ENCODE measurements at places on chromosomes 1 and 21.

GRCh38 chr1:25675729-25676476 is 59.3 kb downstream of the MAN1C1 start:
- peak; percentile 63 for DNase-seq

- no peak for DNase-seq
Observed at GRCh38 chr21:25176637-25177412, 430.5 kb downstream of the MRPL39 start.

DNA sequence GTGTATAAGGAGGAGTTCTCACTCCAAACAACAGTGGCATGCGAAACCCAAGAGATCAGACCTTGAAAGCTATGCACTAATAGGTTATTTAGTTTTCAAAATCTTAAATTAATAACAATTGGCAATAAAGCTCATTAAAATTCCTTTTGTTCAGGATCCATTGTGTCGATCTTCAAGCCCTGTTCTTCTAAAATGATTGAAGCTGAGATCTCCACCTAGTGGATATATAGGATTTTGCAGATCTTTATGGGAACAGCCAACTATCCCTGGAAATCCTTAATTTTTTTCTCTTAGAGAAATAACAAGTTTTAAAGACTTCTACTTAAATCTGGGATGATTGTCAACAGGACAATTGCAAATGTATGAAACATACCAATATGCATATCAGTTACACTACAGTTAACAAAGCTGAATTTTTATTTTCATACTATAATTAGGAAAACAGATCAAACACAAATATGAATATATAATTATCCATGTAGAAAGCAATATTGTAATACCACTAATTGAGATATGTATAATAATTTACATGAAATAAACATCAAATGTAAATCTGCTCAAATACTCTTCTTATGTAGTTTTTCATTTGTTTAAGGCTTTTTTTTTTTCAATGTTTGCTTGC is 43.3 kb downstream of the LRRC53 start:
- no peak for DNase-seq

- DNase-seq = no peak
Observed at GRCh38 chr21:45372732-45373355, 32.1 kb upstream of the COL18A1 start.

GRCh38 chr1:245085508-245086095 is 69.2 kb upstream of the KIF26B start:
- no peak for DNase-seq

GRCh38 chr1:216210081-216210480 is 213.2 kb downstream of the USH2A start:
- no peak for DNase-seq

- DNase-seq = no peak
Observed at GRCh38 chr1:201636097-201636496, 97.2 kb downstream of the NAV1 start.

GRCh38 chr1:32406629-32407111 is 12.4 kb upstream of the BSDC1 start:
- DNase-seq = no peak

- DNase-seq = no peak
Observed at GRCh38 chr1:228207381-228207810, 448 bp upstream of the OBSCN start.

- DNase-seq = no peak
Observed at GRCh38 chr1:212062832-212063438, 27.4 kb downstream of the DTL start.

GRCh38 chr1:239718997-239719628 is 332.7 kb downstream of the CHRM3 start:
- peak; percentile 14 for DNase-seq

DNA sequence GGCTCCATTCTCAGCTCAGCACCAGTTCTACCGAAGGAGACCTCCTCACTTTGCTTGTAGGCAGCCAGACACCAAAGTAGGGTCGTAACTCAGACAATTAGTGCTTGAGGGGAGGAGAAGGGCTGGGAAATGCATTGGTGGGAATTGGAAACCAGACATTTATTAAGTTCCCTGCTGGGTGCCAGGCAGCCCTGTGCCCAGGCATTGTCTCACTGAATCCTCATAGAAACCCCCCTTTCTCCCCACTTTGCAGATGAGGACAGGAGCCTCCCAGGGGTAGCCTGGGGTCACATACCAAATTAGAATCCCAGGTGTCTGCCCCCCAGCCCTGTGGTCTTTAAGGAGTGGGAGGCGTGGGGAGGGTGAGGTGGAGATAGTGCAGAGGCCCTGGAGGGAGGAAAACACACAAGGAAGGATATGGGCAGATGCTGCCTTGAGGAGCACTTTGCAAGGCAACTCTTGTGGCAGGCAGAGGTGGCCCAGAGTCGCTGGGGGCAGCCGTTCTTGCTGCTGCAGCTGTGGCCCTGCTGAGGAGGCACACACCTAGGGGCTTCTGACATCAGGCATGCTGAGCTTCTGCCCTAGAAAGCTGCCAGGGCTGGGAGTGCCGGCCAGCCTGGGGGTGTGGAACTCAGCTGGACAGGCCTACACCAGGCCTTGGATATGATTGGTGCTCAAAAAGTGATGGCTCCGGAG is 29.4 kb downstream of the CDK18 start:
- no peak for DNase-seq

GRCh38 chr1:221478050-221478949 is 263.6 kb downstream of the DUSP10 start:
- peak; percentile 31 for DNase-seq

- DNase-seq = no peak
Observed at GRCh38 chr1:114353262-114353661, 157.7 kb downstream of the TRIM33 start.

DNA sequence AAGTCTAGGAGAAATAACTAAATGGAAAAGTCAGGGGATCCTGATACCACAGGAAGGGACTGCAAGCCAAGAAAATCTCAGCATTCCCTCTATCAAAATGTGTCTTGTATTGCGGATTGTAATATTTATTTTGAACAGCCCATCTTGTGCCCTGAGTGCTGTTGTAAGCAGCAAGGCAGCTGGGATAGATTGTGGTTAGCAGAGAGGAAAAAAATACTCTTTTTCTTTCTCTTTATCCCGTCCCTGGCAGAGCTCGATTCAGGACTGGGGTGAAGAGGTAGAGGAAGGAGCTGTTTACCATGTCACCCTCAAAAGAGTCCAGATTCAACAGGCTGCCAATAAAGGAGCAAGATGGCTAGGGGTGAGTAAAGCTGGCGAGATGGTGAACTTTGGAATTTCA is 1.2 kb downstream of the RGL1 start:
- no peak for DNase-seq

DNA sequence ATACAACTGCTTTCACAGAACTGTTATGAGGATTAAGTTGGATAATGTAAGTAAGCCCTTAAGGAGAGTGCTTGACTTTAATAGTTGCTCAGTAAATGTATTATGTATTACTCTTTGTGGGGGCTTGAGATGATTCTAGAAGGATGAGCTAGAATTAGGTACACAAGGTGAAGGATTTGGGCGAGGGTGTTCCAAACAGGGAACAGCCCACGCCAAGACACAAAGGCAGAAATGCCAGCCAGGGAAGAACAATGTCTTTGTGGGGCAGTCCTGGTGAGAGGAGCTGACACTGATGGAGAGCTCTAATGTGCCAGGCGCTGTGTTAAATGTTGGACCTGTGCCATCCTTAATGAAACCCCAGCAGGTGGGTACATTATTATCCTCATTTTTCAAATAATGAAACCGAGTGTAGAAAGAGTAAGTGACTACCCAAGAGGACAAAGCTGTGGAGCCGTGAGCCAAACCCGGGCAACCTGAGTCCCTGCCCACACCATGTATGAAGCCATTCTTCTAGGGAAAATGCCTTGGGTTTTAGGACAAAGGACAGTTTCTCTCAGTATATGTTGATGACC is 362.4 kb downstream of the HHAT start:
- no peak for DNase-seq

GRCh38 chr1:160814856-160815255 is 18.9 kb downstream of the LY9 start:
- no peak for DNase-seq

DNA sequence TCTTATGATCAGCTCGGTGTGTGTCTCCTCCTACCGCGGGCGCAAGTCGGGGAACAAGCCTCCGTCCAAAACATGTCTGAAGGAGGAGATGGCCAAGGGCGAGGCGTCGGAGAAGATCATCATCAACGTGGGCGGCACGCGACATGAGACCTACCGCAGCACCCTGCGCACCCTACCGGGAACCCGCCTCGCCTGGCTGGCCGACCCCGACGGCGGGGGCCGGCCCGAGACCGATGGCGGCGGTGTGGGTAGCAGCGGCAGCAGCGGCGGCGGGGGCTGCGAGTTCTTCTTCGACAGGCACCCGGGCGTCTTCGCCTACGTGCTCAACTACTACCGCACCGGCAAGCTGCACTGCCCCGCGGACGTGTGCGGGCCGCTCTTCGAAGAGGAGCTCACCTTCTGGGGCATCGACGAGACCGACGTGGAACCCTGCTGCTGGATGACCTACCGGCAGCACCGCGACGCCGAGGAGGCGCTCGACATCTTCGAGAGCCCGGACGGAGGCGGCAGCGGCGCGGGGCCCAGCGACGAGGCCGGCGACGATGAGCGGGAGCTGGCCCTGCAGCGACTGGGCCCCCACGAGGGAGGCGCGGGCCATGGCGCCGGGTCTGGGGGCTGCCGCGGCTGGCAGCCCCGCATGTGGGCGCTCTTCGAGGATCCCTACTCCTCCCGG is 1.5 kb downstream of the KCNC4 start:
- peak; percentile 31 for DNase-seq

DNA sequence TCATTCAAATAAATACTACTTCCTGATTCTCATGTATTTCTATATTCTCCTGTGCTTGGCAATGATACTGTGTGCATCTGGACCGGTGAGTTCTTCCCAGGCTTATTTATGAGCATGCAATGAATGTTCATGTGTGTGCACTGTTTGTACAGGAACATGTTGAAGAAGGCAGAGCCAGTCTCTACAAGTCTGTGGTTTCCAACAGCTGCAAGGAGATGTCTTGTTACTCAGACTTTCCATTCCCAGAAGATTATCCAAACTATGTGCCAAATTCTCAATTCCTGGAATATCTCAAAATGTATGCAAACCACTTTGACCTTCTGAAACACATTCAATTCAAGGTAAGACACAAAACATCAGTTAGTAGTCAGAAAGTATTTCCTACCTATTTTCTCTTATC is 19.1 kb downstream of the FMO1 start:
- no peak for DNase-seq

- no peak for DNase-seq
Observed at GRCh38 chr1:210525716-210526454, 197.2 kb downstream of the HHAT start.

GRCh38 chr1:245770156-245770555 is 615.4 kb downstream of the KIF26B start:
- DNase-seq = no peak

DNA sequence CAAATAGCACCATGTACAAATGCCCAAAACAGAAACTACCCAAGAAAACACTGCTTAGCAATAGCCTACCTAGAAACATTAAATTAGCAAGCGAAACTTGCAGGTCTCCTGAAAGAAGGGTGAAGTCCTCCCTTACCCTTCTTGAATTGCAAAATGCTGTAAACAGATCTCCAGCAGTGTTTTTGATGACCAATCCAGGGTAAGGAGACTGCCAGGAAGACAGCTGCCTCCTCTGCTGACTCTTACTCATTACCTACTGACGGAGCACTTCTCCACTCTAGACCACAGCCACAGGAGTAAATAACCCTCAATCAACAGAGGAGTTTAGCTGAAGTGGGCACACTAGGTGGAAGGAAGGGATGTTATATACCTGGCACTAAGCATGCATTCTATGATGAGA is 32.2 kb upstream of the GADD45A start:
- no peak for DNase-seq

DNA sequence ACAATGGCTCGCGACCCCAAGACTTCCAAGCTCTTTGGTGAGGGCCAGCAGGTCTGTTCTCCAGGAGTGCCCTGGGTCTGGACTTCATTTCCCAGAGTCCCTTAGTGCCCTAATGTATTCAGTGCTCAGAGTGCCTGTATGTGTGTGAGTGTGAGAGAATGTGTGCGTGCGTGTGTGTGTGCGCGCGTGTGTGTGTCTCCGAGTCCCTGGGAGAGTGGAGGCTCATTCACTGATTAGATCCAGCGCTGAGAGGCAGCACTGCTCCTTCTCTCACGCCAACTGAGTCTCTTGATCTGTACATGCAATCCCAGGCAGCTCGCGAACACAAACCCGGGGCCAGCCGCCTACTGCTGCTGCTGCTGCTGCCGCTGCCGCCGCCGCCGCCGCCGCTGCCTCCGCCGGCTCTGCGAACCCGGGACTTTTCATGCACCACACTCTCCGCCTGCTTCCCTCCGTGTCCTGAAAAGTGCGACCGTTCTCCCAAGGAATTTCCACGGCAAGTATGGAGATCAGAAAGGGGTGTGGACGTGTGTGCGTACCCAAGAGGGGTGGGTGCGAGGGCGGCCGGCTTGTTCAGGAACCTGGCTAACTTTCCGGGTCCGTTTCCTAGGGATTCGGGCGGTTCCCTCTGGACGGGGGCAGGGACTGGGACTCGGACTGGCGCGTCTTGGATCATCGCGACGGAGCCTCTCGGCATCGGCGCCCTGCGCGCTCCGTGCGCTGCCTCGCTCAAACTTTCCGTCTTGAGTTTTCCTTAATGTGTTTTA is at the start of gene RNF220:
RNF220 (plus strand) TSS at position 225 of the 767 bp plus-strand sequence.
- no peak for DNase-seq

DNA sequence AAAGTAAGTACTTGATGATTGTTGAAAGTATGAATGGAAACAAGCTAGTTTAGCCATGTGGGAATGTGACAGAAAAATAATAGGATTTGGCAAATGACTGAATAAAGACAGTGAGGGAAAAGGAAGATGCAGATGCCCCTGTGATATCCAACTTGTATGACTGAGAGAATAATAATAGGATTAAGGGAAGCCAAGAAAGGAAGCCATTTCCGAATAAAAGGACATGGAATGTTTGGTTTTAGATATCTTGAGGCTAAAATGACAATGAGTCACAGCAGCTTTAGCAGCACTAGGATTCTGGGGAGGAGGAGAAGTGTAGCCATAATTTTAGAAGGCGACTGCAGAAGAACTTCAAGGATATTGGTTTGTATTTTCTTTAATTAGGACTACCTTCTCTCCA is 109.2 kb downstream of the TTLL7 start:
- no peak for DNase-seq

DNA sequence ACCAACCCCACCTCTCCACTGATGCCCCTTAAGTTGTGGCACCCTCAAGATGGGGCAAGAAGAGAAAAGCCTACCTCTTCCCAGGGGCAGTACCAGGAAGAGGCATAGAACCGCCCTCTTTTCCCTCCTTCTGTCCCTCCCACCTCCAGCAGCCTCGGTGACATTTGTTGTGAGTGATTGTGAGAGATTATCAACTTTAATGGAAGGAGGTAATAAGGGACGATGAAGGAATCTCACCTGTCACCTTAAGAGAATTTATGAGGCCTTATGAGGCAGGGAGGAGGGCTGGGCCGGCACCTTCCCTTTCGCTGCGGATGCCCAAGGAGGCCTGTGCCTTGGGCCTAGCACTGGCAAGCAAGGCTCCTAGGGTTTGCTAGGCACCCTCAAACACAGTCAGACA is 1.4 kb upstream of the ADGRB2 start:
- DNase-seq = no peak

DNA sequence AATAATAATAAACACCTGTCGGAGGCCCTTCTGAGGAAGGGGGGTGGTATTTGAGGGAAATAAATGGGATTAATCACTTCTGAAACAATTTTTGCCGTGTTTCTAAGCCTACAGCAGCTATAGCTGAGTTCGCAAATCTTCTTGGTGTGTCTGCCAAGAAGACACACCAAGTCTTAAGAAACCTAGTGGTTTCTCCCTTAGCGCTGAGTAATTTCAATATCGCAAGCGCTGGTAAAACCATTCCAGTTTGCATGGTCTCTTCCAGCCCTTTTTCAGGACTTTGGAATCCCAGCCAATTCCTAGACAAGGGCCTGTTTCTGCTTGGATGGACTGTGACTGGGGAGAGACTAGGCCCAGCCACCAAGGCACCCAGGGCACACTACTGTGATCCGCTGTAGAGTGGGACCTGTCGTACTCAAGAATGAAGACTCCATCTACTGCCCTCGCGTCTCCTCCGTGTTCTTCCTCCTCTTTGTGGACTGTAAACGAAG is 7.5 kb upstream of the LHX8 start:
- DNase-seq = no peak

Data from activated T-cell treated with anti-CD3 and anti-CD28 coated beads for 4 hours (primary cell).